ENCODE measurements at places on chromosomes 16 and 17. TPM values are rescaled to one million over a fixed set of nuclear protein-coding genes. Genes with fewer than 3 reads are reported as not detected.

The C17orf58 gene
- total RNA-seq = 17.5 TPM

The TEFM gene
- total RNA-seq = 12.1 TPM

The CHMP6 gene
- 7.3 TPM for total RNA-seq

The RNF157 gene
- under 0.01 TPM for total RNA-seq

The KRTAP16-1 gene
- total RNA-seq = not detected

The KRT40 gene
- total RNA-seq = not detected

The SLFN14 gene
- total RNA-seq = not detected

The CHST4 gene
- total RNA-seq = not detected

The TCAP gene
- 0.19 TPM for total RNA-seq

The OXLD1 gene
- total RNA-seq = 24.8 TPM

The NPIPA7 gene
- total RNA-seq = not detected

The HSBP1 gene
- total RNA-seq = 48.7 TPM

The IRX6 gene
- total RNA-seq = not detected

The TLCD3A gene
- 33.8 TPM for total RNA-seq

The IL17C gene
- total RNA-seq = not detected
